ENCODE measurements at places on chromosomes 16 and 17.

DNA sequence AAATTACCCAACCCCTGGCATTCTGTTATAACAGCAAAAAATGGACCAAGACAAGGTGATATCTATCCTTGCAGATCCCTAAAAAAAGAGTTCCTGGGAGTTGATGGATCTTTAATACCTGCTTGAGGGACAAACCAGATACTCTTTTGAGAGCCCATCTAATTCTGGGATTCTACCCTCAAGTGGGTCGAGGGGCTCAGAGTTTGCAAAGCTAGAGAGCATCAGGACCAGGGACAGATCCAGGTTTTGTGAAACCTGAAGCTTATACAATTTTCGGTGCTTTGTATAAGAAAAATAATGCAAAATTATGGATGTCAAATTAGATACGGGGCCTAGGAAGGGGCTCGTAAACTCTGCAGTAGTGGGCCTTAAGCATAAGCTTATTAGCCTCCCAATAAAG lies 130.5 kb upstream of the CRHR1 start:
- no peak for DNase-seq

DNA sequence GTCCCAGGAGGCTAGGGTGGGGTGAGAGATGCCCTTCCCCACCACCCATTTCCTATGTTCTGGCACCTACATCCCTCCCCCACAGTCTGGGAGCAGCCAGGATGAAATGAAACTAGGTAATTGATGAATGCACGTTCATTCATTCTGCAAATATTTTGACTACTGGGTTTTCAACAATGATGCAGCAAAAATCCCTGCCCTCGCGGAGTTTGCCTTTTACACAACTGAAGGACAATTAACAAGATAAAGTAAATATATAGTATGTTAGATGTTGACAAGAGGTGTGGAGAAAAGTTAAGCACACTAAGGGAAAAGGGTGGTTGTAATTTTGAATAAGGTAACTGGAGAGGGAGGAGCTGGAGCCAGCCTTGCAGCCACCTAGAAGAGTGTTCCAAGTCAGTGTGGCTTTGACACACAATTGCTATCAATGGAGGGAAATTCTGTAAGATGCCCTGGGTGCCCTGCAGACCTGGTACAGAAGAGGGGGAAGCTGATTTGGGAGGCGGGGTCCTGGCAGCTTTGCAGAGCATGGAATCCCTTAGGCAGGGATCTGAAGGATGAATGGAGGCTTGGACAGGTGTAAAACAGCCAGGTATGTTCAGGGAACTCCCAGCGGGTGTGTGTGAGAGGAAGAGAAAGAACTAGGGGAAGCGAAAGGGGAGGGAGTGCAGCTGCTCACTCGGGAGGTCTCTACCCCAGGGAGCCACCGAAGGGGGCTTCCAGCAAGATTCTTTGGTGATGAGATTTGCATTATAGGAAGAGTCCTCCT lies 2.5 kb downstream of the TMEM92 start:
- no peak for DNase-seq

DNA sequence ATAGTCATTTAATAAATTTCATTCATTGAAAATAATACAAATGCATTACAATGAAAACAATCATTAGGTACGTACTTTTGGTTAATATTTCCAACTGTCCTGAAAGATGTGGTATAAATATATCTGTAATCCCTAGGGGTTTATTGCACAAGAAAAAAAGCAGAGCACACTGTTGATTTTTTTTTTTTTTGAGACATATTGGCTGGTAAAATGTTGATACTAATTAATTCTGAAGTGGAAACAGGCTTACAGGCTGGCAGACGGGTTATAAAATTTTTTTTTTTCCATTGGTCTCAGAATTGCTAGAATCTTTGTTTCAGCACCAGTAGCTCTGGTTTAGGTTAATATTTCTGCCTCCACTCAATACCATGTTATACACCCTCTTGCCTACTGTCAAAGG lies 193.6 kb downstream of the MAP2K6 start:
- DNase-seq: no peak

DNA sequence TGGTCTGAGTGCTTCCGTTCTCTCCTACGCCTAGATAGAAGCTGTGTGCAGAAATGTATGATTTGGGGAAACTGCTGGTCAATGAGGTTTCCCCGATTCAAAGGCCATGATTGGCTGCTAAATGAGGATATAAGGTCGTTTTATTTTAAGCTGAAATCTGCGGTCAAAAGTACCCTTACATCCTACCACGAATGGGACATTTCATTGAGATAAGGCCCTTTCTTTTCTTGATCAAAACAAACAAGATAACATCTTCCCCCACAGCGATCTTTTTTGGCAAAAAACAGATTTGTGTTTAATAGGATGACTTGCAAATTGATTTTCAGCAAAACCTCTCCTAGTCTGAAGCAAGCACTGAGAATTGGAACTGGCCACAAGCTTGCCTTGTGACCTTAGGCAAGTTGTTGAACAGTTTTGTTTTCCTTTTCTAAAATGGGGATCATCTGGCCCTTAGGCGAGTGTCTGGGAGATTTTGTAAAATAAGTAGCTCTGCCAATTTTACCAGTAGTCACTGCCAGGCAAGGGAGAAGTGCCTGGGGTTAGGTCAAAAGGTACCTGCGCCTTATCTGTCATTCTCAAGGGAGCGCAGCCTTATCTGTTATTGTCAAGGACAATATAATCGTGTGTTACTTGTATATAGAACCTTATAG lies 635 bp downstream of the SCPEP1 start:
- no peak for DNase-seq

GRCh38 chr16:67016143-67016542 lies 12.8 kb upstream of the CBFB start:
- no peak for DNase-seq

DNA sequence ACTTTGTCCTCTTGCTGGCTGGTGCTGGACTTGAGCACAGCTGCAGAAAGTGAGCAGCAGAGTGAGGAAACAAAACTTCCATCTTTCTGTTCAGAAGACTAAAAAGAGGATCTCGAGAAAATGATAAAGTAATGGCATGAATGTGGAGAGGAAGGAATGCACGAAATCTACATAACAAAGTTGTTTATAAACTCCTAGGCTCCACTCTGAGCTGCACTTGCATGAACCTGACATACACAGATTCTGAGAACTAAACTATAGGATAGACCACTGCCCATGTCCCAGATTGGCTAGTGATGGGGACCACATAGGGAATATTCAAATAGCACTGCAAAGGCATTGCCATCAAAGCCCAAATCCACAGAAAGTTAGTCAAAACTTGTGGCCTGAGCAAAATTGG lies 121.1 kb upstream of the MON1B start:
- no peak for DNase-seq

DNA sequence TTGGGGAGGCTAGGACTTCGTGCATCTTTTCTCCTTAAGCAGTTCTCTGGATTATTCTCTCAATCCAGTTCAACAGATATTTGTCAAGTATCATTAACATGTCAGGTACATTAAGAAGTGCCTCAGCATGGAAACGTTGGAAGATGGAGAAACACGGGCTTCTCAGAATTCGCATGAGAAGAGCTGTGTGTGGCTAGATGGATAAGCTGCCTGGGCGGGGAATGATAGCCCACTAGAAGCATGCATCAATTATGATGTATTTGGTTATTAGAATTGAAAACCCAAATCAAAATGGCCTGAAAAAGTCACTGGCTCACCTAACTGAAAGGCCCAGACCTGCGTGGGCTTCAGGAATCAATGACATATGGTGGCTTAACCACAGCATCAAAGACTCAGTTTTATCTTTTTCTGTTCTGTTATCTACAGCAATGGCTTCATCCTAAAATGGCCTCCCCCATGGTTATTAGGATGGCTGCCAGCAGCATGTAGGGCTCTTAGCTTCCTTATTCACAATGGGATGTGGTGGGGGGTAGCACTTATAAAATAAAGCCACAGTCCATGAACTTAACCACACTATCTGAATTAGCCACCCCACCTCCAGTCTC lies 43.9 kb downstream of the MMD start:
- no peak for DNase-seq

DNA sequence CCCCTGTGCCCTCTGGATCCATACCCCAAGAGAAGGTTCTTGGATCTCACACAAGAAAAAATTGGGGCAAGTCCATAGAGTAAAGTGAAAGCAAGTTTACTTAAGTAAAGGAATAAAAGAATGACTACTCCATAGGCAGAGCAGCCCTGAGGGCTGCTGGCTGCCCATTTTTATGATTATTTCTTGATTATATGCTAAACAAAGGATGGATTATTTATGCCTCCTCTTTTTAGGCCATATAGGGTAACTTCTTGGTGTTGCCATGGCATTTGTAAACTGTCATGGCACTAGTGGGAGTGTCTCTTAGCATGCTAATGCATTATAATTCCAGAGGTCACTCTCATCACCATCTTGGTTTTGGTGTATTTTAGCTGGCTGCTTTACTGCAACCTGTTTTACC lies 70.8 kb downstream of the NLK start:
- DNase-seq: no peak

DNA sequence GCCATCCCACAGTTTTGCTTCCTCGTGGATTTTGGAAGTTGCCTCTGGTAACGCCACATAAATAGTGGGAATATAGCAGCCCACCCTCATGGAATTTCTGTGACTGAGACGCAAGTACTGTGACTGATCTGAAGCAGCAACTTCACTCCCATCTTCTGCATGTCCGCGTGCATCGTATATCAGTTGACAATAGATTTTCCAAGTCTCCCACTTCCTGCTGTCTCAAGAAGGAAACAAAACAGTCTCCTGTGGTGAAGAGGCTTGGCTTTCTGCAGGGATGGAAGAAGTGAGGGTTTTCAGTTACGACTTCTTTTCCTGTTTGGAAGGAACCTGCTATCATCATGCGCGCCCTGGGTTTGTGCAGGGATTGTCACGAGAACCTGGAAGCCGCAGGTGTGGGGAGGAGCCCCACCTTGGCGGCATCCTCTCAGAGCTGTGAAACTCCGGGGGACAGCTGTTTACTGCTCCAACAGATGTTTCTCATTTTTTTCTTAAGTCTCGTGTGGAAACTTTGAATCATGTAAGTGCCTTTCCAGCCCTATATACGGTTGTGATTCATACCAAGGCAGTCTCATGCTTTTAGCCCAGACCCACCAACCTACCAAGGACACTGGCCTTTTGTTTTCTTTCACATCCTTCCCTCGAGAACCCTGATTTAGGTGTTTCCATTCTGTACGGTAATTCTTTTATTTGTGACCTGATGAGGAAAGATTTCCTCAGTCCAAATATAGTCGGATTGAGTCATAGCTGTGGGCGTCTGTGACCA lies 57.5 kb downstream of the WIPI1 start:
- DNase-seq: no peak

DNA sequence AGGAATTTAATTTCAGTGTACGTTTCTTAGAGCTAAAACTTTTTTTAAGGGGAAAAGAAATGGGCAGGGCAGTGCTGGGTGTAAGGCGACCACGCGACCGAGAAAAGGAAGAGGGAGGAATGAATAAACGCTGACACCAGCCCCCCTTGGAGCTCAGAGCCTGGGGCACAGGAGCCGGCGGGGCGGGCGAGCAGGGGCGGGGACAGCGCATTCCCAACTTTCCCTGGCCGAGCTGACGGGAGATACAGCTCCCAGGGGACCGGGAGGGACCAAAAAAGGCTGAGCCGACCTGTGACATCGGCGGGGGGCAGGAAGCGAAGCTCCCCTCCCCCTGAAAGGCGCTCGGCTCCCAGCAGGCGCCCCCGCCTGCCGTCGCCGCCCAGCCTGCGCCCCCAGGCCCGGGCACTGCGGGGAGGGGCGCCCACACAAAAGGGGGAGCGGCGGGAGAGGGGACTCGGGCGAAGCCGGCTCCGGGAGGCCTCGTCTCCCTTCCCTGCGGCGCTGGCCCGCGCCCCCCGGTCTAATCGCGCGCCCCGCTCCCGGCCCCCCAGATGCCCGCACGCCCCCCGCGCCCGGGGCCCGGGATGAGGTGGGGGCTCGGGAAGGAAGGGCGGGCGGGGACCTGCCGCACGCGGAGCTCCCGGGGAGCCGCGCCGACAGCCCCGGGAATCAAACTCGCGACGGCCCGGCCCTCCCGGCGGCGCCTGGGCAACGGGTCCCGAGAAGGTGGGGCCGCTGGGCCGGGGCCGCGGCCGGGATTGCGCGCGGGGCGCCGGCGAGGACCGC lies 622 bp downstream of the CUEDC1 start:
- no peak for DNase-seq

DNA sequence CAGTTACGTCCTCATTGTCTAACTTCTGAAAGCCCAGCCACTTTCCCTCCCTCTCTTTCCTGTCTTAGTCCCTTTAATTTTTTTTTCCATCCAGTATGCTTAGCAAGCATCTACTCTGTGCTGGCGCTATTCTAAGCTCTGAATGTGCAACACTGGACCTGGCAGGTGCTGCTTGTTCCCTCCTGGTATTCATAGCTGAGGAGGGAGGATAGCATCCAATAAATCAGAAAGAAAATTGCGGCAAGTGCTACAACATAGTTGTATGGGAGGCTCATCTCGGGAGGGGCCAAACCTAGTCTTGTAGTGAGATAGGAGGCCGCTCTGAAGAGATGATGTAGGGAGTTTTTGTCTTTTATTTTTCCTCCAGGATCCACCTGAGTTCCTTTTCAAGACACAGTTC lies 457.3 kb upstream of the HSBP1 start:
- DNase-seq: no peak

- peak; percentile 41 for DNase-seq
These were observed at the start of gene TMC7 for GRCh38 chr16:18983565-18984434. Gene TMC7 (plus strand): TSS chr16:18983934. CDS start chr16:18984064, 130 bp downstream.

DNA sequence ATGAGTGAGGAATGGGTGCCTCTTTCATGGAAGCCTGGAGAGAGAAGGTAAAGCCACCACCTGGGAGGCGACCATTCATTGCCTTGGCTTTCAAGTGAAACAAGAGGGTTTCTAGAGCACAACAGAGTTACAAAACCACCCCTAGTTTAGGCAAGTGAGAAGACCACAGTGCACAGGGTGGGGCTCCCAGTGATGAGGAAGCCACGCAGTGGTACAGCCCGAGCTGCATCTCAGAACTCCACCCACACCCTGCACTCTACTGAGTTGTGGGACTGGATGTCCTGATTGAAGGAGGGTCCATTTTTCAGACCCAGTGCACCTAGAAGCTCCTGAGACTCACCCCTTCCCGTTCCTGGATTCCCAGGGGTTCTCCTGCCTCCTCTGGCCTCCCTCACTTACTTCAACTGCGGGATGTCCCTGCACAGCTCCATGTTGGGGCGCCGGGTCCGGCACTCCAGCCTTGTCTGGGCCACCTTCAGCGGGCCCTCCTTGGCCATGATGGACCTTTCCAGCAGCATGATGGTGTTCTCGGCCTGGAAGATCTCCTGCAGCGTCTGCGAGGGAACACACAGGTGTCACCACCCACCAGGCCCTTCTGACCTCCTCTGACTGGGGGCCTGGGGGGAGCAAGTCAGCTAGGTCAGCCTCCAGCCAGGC lies 55.1 kb upstream of the EMP2 start:
- DNase-seq: no peak

- no peak for DNase-seq
These were observed 100.8 kb downstream of the CCDC182 start for GRCh38 chr17:57644326-57644725.

GRCh38 chr17:29686993-29687590 lies 64.4 kb upstream of the CORO6 start:
- no peak for DNase-seq

Measured in NCI-H2029 treated with DMSO at 0.1 percent for 48 hours (cell line).